ENCODE measurements at places on chromosomes 6 and 20.

GRCh38 chr6:141117874-141118273 is 1014.9 kb upstream of the GJE1 start:
- no peak for DNase-seq

- no peak for DNase-seq
These were observed 41.9 kb upstream of the LRRC1 start for GRCh38 chr6:53752856-53753255.

GRCh38 chr20:51569815-51570738 is 27.6 kb upstream of the NFATC2 start:
- no peak for DNase-seq

DNA sequence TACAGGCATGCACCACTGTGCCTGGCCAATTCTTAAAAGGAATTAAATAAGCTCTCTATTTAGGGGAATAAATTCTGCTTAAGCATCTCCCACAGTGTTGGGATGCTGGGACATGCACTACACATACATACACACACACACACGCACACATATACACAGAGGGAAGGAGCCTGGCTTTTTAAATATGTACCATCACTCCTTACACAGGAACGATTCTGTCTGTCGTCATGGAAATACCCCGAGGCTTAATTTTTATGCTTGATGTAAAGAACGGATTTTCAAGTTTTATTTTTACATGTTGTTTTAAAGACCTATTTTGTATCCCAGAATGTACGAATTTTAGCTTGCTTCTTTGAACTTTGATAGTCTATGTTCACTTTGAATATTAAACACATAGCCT is 95.3 kb downstream of the CD109 start:
- DNase-seq: no peak

DNA sequence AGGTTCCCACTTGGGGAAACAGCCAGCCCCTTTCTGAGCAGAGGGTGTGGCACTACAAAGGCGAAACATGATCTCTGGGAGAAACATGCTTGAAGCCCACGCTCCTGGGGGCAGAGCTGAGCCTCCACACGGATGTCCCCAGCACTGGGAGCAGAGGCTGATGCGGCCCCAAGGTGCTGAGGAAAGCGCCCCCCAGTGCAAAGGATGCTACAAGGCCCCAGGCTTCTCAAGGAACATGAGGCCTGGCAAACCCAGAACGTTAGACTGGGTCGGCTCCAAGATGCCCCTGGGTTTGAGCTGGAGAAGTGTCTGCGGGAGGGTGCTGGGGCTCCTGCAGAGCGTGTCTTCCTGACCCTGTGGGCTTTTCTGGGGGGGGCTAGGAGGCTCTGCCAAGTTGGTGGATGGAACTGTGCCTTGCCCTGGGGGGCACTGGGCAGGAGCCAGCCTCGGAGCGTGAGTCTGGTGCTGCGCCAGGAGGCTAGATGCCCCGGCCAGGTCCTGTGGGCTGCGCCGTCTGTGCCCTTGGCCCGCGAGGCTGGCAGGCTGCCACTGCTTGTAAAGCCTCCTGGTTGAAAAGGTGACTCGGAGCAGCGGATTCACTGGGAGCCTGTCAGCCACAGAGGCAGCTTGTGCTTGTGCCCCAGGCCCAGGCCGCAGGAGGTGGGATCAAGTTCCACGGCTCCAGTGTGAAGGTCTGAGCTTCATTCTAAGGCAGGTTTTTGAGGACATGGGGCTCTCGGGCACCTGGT is 8.1 kb downstream of the SYNJ2 start:
- peak; percentile 50 for DNase-seq

DNA sequence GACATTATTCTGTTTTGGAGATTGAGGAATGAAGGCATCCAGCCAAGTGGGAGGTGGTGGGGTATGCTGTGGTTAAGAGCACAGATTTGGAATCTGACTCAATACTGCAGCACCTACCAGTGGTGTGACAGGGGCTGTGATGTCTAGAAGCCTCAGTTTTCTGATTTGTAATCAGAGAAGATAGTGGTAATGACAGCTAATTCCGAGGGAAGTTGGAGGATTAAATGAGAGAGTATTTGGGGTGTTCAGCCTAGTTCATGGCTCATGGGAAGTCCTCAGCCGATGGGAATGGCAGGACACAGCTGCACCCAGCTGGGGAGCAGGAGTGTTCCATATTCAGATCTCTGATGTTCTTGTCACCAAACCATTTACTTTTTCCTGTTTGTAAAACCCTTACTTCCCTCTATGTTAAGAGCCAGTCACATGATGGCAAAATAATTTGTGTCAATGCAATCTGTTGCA is 9.3 kb downstream of the SLC9A8 start:
- no peak for DNase-seq

DNA sequence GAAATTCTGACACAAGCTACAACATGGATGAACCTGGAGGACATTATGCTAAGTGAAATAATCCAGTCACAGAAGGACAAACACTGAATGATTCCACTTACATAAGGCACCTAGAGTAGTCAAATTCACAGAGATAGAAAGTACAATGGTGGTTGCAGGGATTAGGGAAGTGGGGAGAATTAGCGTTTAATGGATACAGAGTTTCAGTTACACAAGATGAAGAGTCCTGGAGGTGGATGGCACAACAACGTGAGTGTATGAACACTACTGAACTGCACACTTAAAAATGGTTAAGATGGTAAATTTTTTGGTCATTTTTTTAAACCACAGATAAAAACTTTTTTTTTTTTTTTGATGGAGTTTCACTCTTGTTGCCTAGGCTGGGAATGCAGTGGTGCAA is 24.7 kb downstream of the MOCS3 start:
- DNase-seq: no peak

- no peak for DNase-seq
These were observed 117.0 kb downstream of the RTN4IP1 start for GRCh38 chr6:106512048-106512967.

DNA sequence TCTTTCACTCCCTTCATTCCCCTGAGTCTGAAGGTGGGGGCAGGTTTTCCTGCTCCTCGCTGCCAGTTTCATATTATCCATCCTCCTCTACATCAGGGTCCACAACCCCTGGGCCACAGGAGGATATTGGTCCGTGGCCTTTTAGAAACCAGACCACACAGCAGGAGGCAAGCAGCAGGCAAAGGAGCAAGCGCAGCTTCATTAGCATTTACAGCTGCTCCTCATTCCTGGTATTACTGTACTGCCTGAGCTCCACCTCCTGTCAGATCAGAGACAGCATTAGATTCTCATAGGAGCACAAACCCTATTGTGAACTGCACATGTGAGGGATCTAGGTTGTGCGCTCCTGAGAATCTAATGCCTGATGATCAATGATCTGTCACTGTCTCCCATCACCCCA is 380.3 kb downstream of the ARHGAP18 start:
- no peak for DNase-seq

DNA sequence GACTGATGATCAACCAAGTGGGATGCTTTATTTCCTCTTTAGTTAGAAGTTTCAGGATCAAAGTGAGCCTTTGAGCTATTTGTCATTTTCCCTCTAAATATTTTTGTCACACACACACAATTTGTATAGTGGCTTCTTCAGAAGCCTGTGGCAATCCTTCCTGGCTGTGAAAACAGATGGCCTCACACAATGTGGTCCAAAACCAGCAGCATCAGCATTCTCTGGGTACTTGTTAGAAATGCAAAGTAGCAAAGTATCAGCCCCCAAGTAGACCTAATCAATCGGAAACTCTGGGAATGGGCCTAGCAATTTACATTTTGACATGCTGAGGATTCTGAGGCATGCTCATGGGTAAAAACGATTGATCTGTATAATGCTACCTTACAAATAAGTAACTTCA is 115.9 kb downstream of the PAX1 start:
- DNase-seq: no peak

DNA sequence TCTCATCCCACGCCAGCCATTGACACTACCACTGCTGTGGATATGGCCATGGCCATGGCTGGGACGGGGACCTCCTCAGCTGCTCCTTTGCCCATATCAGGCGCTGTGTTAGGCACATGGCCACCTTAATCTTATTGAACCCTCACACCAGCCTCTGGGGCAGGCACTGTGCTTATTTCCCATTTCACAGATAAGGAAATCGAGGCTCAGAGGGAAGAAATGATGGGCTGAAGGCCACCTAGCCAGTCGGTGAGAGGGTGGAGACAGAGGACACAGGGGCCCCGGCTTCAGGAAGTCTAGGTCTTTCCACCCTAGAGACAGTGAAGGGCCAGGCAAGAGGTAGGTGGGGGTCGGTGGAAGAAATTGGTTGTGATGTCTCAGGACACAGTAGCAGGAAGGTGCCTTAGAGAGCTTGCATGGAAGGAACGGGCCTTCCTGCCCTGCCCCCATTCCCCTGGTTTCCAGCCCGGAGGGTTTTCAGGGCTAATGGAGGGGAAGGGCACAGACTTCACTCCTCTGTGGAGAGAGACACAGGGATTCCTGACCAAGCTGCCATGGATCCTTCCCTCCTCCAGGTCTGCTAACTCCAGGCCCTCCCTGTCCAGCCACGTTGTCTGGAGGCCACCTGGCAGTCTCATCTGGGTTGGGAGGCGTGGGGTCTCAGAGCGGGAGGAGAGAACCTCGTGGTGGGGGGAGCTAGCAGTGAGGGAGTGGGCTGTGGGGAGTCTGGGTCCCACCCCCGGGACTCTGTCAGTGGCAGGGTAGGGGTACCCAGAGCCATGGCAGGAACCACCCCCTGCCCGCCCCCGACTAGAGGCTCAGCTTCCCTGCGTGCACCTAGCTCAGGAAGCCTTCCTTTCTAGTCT is 120.4 kb downstream of the VEGFA start:
- DNase-seq: no peak

DNA sequence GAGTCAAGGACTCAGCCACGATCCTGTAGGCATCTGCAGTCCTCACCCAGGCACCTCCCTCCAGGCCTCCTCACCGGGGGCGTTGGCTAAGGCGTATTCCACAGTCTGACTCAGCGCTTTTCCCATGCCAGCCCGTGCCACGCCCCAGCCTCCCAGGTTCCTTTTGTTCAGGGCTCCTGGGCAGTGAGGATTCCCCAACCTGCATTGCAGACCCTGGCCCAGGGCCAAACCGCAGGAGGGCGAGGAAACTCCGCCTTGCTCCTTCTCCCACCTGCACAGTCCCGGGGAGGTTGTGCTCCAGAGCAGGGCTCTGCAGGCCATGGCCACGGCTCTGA is 202.8 kb upstream of the CST7 start:
- DNase-seq: no peak

DNA sequence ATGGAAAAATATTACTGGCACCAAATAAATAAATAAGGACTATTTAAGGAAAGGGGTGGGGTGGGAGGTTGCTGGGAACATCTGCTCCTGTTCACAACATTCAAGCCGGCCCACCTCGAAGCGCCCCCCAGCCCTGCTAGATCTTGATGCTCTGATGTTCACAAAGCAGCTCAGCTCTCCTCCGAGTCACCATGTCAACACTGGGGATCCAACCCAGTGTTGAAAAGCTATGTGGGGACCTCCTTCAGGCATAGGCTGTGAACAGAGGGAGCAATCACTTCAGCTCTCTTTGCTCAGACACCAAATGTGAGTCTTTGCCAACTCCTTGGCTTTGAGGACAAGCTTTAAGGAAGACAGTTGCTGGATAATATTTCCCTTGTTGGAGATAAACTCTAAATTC is 176.8 kb upstream of the NT5E start:
- DNase-seq: no peak

DNA sequence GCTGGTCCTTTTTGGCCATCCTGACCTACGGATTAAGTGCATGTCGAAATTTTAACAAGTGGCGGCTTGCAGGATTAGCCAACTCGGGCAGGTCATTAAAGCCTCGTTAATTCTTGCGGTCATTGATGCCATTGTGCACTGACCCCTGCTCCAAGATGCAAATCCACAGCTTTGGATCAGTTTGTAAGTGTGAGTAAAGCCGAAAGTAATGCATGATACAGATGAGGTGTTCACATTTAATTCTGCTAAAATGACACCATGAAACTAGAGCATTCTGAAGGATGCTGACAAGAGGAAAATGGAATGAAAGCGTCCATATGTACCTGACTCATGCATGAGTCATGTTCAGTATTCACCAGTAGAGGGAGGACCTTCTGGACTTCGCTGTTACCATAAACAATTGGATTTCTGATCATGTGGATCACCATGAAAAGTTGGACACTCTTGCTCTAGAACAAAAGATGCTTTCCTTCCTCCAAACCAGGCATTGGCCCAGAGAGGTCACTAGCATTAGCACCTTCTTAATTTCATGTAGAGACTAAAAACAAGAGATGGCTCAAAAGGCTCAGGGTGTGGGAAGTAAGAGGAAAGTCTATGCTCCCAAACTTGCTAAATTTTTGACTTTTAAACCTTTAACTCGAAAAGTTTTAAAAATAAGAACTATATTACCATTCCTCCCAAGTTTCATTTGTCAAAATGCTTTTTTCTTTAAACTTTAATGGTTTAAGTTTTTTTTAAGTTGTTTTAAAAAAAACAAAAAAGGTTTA is 48.0 kb downstream of the MUC22 start:
- peak; percentile 17 for DNase-seq

DNA sequence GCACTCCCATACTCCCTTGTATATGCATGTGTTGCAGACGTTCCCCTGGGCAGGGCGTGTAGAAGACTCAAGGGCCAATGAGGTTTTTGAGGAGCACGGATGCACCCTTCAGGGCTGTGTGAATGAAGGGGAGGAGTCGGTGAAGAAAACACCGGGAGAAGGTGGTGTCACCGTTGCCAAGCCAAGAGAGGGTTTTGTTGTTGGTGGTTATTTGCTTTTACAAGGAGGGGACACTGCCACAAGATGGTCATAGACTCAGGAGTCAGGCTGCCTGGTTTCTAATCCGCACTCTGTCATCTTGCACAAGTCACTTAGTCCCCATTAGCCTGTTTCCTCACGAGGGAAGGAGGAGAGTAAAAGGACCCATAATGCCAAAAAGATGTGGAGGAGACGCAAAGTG is 124.0 kb downstream of the PXDC1 start:
- no peak for DNase-seq

DNA sequence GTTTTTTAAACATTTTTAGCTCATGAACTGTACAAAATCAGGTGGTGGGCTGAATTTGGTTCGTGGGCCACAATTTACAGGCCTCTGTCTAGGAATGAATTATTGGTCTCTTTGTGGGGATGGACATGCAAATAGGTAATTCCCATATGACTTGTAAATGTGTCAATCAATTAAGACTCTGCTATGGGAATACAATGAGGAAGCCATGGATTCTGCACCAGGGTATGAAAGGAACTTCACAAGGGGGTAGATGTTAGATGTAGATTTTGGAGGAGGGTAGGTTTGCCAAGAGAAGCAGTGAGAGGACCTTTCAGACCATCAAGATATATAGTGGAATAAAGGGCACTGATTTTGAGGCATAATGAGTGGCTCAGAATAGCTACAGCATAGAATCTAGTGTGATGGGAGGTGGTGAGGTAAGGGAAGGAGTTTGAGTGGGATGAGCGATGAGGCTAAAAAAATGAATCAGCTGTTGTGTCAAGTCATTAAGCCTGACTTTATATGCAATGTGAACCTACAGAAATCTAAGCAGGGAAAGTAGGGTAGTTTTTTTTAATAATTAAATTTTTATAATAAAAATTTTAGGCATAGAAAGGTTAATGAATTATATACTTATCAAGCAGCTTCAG is 32.6 kb upstream of the RNF182 start:
- no peak for DNase-seq

GRCh38 chr6:62324834-62325233 is 38.8 kb upstream of the KHDRBS2 start:
- no peak for DNase-seq

All from NCI-H2081 (cell line).